Heart left ventricle (tissue), 16 donors: ENCODE measurements at places on chromosomes 5 and 9. TPM values are rescaled to one million over a fixed set of nuclear protein-coding genes. Genes with fewer than 3 reads are reported as not detected.
A peak's percentile ranks its signal among the peaks of the same experiment; 100 is the strongest.

ARHGEF28 gene
- 3.4 TPM for total RNA-seq

F12 gene
- not detected for total RNA-seq

GRCh38 chr9:89678396-89679015 is 73.7 kb downstream of the GADD45G start:
- no peak for DNase-seq
- H3K27me3 ChIP-seq: no peaks in the 10 kb centered on the region
- H3K27ac ChIP-seq: no peak overlapping the region
- no peaks in the 10 kb centered on the region for H3K36me3 ChIP-seq

GRPEL2 gene
- total RNA-seq: 12.6 TPM

GRCh38 chr5:102767862-102768261 is 12.8 kb downstream of the PAM start:
- H3K27me3 ChIP-seq: no peaks in the 10 kb centered on the region
- H3K27ac ChIP-seq: no peak overlapping the region
- no peak overlapping the region for H3K4me3 ChIP-seq
- peaks cover 48% of the 10 kb centered on the region for H3K4me1 ChIP-seq
- H3K36me3 ChIP-seq: no peaks in the 10 kb centered on the region
- no peak for DNase-seq

- peaks cover 17% of the 10 kb centered on the region for H3K4me1 ChIP-seq
- no peaks in the 10 kb centered on the region for H3K27me3 ChIP-seq
- no peak for DNase-seq
- no peak overlapping the region for H3K4me3 ChIP-seq
- no peaks in the 10 kb centered on the region for H3K36me3 ChIP-seq
- no peak overlapping the region for H3K27ac ChIP-seq
These were observed 21.5 kb upstream of the WWC1 start for GRCh38 chr5:168269937-168270330.

DNA sequence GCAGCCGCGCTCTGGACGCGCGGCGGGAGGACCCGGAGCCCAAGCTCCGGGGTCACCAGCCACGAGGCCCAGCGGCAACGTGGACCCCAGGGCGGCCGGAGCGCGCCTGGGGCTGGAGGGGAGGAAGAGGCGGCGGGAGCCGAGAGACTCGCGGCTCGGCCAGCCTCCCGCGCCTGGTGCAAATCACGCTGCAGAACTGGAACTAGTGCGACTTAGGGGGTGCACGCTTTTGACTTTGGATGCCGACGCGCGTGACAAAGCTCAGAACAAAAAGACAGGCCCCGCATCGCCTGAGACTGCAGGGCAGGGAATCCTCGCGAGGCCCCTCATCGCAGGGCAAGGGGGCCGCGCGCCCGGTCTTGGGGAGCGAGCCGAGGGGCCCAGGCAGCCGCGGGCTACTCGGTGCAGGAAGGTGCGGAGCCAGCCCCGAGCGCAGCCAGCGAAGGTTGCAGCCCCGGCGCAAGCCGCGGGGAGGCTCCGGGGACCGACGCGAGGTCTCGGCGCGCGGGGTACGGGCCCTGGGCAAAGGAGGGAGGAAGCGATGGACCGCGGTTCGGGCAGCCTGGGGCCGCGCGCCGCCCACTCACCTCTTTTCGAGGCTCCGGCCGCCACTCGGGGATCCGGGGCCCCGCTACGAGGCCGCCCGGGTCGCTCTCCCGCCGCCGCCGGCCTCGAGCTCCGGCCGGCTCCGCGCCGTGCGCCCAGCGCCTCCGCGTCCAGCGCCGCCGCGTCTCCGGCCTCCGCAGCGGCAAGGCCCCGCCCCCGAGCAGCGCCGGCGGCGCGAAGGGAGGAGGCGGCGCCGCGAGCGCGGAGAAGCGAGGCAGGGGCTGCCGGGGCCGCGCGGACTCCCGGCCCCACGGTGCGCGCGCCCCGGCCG is at the start of gene GOLM1:
Gene GOLM1, minus strand, starts transcription at position 735 of the 877 bp plus-strand sequence. CDS start 20,238 bp downstream, outside the sequence.
- no peaks in the 10 kb centered on the region for H3K36me3 ChIP-seq
- H3K27me3 ChIP-seq: no peaks in the 10 kb centered on the region
- DNase-seq: peak; percentile 68
- peak within 1 kb of the TSS; percentile 81 for H3K27ac ChIP-seq
- no peaks in the 10 kb centered on the region for H3K4me1 ChIP-seq

- DNase-seq: peak; percentile 73
- H3K36me3 ChIP-seq: no peaks in the 10 kb centered on the region
- H3K27me3 ChIP-seq: no peaks in the 10 kb centered on the region
- H3K4me1 ChIP-seq: peaks cover 45% of the 10 kb centered on the region
These were observed 5.3 kb upstream of the LCP2 start for GRCh38 chr5:170302653-170303501.

GFPT2 gene
- total RNA-seq: 33.9 TPM

WNT8A gene
- not detected for total RNA-seq

DNA sequence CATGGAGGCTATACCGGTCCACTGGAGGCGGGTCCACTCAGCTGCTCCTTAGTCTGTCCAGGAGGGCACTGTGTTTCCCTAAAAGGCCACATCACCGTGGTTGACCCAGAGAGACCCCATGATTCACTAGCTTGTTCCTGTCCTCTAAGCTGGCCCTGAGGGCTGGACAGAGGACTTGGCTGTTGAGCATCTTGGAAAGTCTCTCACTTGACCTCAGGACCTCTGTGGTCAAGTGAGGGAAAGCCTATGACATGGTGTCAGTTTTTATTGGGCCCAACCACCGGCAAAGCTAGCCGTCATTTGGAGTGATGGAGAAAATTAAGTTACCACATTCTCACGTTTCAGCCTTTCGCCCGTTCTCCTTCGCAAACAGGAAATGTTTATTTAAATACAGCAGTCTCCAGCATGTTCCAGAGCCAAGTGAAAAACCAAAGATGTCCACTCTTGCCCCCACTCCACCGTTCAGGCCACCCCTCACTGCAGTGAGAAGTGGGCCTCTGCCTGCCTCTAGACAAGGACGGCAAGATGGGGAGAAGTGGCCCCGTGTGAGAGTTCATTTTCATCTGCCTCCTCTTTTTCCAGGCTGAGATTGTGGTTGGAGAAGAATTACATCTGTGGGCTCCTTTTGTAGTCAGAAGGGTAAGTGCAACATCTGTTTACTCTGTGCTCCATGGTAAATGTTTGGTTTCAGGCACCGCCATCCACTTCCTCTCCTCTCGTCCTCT is 4.4 kb downstream of the SLIT3 start:
- no peak for DNase-seq
- no peaks in the 10 kb centered on the region for H3K36me3 ChIP-seq
- H3K4me3 ChIP-seq: no peak overlapping the region
- peaks cover 6% of the 10 kb centered on the region for H3K27me3 ChIP-seq
- peak overlapping the region; percentile 22 for H3K27ac ChIP-seq

ENTPD2 gene
- 1.5 TPM for total RNA-seq

DNA sequence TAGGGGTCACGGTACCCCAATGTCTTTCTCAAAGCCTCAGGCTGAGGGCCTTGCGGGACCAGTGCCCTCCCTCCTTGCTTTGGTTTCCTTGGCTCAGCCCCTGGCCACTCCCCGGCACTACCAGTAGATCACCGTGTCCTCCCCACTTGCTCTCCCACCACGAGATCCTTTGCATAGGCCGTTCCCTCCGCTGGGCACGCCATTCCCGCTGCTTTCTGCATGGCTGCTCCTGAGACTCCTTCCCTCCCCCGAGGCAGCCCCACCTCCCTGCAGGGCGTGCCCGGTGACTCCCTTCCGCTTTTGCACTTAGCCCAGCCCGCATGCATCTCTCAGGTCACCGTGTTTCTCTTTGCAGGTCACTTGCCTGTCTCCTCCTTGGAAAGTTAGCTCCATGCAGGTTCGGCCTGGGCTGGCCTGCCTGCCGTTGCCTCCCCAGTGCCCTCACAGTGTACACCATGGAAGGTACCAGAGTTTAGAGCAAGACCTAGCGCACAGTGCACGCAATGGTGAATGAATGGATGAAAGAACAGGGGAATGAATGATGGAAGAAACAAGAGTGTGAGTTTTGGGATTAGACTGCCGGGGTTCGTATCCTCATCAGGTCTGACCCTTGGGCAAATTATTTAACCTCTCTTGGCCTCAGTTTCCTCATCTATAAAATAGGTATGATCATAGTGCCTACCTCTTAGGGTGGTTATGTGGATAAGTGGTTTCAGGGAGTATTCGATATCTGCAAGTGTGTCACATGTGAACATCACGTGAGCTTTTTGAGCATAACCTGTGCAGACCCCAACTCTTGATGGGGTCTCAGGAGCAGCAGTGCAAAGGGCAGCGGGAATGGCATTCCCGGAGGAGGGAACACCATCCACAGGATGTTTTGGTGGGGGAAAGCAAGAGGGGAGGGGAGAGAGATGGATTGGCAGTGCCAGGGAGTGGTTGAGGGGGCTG is 214.3 kb downstream of the C9orf50 start:
- no peaks in the 10 kb centered on the region for H3K36me3 ChIP-seq
- no peak overlapping the region for H3K27ac ChIP-seq
- no peak overlapping the region for H3K4me3 ChIP-seq

DNA sequence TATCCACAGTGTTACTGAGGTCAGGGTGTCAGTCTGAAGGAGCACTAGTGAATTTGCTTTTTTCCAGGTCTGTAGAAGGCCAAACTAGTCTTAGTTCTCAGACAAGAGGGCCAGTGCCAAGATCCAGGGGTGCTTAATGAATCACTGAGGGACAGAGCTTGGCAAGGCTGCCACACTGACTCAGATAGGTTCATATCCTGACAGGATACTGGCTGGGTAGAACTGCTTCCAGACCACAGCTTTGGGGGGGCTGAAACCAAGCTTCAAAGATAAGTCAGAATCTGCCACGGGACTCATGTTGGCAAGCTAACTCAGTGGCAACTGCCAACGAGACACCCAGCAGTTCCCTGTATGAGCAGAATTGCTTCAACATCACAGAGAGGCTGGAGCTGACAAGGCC is 1125.4 kb downstream of the EFNA5 start:
- no peaks in the 10 kb centered on the region for H3K4me1 ChIP-seq
- no peak for DNase-seq
- no peak overlapping the region for H3K4me3 ChIP-seq
- no peaks in the 10 kb centered on the region for H3K36me3 ChIP-seq

OCLN gene
- total RNA-seq: 2.0 TPM

CAMSAP1 gene
- 18.6 TPM for total RNA-seq

MEIKIN gene
- total RNA-seq: not detected

GRCh38 chr5:106963630-106964029 is 707.1 kb downstream of the EFNA5 start:
- DNase-seq: no peak
- H3K36me3 ChIP-seq: no peaks in the 10 kb centered on the region
- no peaks in the 10 kb centered on the region for H3K4me1 ChIP-seq
- H3K27me3 ChIP-seq: no peaks in the 10 kb centered on the region
- no peak overlapping the region for H3K4me3 ChIP-seq
- H3K27ac ChIP-seq: no peak overlapping the region

IL4 gene
- total RNA-seq: not detected

DNA sequence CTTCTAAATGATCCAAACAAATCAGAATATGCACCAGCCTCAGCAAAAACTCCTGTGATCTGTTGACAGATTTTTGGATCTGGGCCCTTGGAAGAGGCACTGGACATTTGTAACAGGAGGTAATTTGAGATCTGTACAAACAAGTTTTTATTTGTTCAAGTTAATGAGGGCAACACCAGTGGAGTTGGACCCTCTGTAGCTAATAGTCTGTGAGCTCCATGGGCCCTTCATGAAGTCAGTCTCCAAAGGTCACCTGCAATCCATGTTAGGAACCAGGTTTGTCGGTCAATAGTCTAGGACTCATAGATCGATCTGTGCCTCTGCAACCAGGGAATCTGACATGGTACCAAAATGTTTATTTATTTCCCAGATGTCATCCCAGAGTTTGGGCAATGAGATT is 40.9 kb downstream of the PAM start:
- no peaks in the 10 kb centered on the region for H3K36me3 ChIP-seq
- DNase-seq: no peak
- no peak overlapping the region for H3K4me3 ChIP-seq
- H3K27me3 ChIP-seq: no peaks in the 10 kb centered on the region

GRCh38 chr5:155529362-155529761 is 515.8 kb downstream of the KIF4B start:
- no peak for DNase-seq
- no peaks in the 10 kb centered on the region for H3K27me3 ChIP-seq
- H3K4me1 ChIP-seq: no peaks in the 10 kb centered on the region

- H3K4me1 ChIP-seq: peaks cover 26% of the 10 kb centered on the region
- peak overlapping the region; percentile 31 for H3K4me3 ChIP-seq
- peak overlapping the region; percentile 66 for H3K27ac ChIP-seq
- DNase-seq: peak; percentile 77
- no peaks in the 10 kb centered on the region for H3K36me3 ChIP-seq
These were observed 28.4 kb upstream of the SSBP2 start for GRCh38 chr5:81779125-81779915.

DNA sequence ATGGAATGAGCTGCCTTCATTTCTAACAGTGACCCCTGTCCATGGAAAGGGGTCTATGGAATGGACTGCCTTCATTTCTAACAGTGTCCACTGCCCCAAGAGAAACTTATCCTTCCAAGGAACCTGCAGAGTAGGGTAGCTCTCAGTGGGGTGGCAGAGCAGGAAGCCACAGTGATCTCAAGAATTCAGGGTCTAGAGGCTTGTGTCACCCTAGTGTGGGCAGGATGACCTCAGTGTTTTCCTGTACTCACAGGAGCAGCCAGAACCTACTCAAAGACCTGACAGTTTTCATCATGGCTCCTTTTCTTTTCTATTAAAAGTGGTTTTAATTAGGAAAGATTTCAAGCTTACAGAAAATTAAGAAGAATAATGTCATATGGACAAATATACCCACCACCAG is 27.5 kb downstream of the SEC61B start:
- H3K4me1 ChIP-seq: no peaks in the 10 kb centered on the region
- H3K36me3 ChIP-seq: no peaks in the 10 kb centered on the region
- H3K27ac ChIP-seq: no peak overlapping the region
- H3K27me3 ChIP-seq: no peaks in the 10 kb centered on the region

ROPN1L gene
- total RNA-seq: 0.40 TPM
